PC-3 (cell line): ENCODE measurements at places on chromosomes 12 and 14. TPM values are rescaled to one million over a fixed set of nuclear protein-coding genes. Genes with fewer than 3 reads are reported as not detected.

HAL gene
- total RNA-seq, result 0.23 and 1.5 TPM in 2 replicates

NAA25 gene
- total RNA-seq, result 33.3 and 36.6 TPM in 2 replicates

C3AR1 gene
- not detected in 2 replicates for total RNA-seq

KRT78 gene
- total RNA-seq, result 0.12 and 0.15 TPM in 2 replicates

NR4A1 gene
- 90.7 and 110 TPM in 2 replicates for total RNA-seq

CS gene
- total RNA-seq, result 182 and 199 TPM in 2 replicates

FKBP3 gene
- 48.0 and 53.7 TPM in 2 replicates for total RNA-seq

NELL2 gene
- total RNA-seq, result 0.80 TPM in 1 of 2 replicates, not detected in the other

MIP gene
- not detected in 2 replicates for total RNA-seq

LTBP2 gene
- total RNA-seq, result 17.4 and 18.1 TPM in 2 replicates
